NB4 (cell line): ENCODE measurements at places on chromosomes 5 and 9.

DNA sequence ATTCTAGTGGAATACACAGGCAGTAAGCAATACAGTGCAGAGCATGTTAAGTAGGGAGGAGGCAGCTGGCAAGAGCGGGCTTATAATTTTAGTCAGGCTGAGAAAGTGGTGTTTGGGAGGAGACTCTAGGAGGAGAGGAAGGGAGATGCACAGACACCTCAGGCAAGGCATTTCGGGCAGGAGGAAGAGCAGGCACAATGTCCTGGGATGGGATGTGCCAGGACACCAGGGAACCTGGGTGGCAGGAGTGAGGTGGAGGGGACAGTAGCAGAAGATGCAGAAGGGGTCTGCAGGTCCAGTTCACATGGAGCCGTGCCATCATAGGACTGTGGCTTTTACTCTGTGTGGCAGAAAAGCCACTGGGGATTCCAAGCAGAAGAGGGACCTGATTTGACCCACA is 143.7 kb upstream of the FSTL4 start:
- DNase-seq: no peak

- DNase-seq: no peak
These were observed 302.7 kb upstream of the RGMB start for GRCh38 chr5:98470747-98471146.

GRCh38 chr9:95091601-95092261 is 225.8 kb downstream of the FANCC start:
- peak; percentile 24 for DNase-seq

DNA sequence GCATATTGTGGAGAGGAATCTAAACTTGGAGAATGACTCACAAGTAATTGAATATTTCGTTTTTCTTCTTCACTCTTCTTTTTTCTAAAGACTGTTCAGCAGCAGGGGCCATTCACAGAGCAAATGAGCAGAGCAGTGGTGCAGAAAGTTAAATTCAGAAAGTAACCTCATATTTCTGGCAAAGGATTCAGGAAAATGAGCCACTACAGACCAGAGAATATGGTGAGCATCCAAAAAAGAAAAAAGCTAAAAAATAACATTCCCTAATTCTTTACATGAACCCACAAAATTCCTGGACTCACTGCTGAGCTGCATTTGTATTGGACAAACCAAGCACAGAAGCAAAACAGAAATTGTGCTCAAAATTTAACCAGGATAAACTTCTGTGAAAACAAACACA is 1486.8 kb upstream of the C9orf72 start:
- no peak for DNase-seq

DNA sequence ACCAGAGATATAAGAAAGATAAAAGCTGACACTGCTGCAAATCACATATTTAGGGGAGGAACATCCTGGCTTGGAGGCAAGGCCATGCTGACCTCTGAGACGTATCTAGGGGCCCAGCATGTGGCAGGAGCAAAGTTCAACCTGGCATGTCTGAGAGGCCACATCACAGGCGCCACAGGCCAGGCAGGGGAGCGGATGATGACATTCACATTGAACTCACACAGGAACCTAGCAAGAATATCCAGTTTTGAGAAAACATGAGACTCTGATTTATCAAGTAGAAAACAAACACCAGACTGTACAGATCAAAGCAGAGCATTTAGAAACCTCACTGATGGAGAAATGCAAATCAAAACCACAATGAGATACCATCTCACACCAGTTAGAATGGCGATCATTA is 64.2 kb upstream of the STK32A start:
- DNase-seq: no peak

DNA sequence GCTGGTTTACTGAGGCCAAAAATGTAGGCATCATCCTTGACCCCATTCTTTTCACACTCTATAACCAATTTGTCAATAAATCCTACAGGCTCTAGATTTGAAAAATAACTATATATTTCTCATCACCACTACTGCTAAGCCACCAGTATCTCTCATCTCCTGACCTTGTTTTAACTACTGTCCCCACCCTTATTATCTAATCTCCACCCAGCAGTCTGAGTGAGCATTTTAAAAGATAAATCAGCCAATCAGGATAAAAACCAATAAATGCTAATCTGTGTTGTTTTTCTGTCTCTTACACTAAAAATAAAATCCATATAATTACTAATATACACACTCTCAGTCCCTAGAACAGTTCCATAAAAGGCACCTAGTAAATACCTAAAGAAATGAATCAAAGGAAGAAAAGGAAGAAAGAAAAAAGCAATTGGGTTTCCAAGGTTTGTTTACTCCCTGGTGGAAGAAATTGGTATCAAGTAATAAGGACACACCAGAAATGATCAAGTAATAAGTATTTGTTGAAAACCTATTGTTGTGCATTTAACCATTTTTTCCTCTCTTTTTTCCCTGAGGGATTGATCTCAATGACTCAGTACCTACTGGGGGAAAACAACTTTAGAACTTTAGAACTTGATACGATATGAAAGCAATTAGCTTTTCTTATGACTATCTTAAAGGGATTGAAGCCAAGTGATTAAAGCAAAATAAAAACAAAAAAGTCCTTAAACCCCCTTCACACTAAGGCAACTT is 19.3 kb downstream of the MRPS27 start:
- DNase-seq: no peak

DNA sequence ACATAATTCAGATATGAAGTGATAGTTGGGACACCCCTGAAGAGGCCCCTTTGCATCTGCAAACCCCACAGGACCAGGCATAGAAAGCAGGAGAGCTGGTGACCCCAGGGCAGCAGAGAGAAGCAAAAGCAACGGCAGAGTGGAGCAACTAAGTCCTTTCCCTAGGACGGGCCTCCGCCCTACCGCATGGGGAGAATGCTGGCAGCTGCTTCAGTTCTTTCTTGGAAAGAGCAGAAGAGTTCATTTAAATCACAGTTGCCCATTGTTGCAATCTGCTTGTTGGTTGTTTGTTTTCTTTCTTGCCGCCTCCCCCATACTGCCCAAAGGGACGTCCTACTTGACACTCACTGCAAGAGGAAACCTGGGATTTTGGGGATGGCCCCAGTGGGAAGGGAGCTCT is 126.2 kb downstream of the ADAMTS16 start:
- no peak for DNase-seq

GRCh38 chr9:116094846-116095245 is 58.7 kb upstream of the PAPPA start:
- DNase-seq: no peak

- peak; percentile 80 for DNase-seq
These were observed 101.1 kb downstream of the RGS3 start for GRCh38 chr9:113564498-113565237.

GRCh38 chr9:137789295-137789895 is 88.2 kb upstream of the CACNA1B start:
- DNase-seq: no peak

DNA sequence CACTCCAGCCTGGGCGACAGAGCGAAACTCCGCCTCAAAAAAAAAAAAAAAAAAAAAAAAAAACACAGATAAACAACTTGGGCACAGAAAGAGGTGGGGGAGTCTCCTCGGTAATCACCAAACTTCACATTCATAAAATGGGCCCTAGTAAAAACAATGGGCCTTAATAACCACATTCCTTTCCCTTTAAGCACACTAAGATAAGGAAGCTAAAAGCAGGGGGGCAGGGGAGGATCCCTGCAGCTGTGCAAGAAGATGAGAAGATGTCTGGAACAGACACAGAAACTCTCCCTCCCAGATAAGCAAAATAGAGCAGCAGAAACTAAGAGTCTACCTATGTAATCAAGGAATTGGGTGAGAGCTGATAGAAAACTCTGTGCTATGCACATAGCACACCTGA is 111.2 kb upstream of the FAM174A start:
- no peak for DNase-seq

DNA sequence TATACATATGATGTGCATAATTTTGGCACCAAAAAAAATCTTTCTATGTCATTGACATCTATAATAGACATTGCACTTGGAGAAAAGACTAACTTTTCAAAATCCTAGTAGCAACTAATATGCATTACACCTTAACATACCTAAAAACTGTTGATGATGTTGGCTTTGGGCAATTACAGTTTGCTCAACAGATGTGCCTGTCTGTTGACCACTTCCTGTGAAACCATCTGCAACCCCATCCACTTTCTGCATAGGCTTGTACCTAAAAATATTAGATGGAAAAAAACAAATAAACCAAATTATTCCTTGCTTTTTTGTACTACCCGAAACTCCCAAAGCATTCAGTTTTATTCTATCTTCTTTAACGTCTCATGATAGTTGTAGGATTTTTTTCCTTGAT is 248.6 kb downstream of the RFX3 start:
- peak; percentile 47 for DNase-seq

DNA sequence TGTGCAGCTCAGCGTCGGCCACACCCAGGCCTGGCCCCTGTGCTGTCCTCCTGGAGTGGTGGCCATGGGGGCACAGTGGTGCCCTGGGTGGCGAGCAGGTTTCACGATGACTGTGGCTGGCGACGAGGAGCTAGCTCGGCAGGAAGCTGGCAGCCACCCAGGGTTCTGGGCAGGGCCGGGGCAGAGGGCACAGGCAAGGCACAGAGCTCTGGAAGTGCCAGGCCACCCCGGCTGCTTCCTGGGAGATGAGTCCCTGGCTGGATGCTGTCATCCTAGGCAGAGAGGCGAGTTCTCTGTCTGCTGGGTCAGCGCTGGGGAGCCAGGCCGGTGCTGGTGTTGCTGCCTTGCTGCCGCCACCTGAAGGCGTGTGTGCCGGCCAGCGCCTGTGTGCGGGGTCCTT is 51.7 kb downstream of the RXRA start:
- no peak for DNase-seq

DNA sequence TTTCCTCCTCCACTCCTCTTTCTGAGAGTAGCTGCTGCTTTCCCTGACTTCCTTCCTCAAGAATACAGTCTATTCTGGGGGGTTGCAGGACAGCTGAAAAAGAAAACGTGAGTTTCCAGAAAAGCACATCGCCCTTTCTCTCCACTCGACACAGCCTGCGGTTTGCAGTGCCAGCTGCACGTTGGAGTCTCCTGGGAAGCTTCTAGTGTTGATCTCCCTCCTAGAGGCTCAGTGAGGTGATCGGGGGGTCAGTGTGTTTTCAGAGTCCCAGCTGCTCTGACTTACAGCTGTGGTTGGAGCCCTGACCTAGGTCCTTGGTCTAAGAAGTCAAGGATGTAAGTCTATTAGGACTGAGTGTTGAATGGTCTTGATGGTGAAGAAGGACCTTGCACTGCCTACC is 25.0 kb upstream of the SUSD3 start:
- DNase-seq: peak; percentile 49

- DNase-seq: no peak
These were observed 204.7 kb downstream of the ARRDC3 start for GRCh38 chr5:91178461-91178860.

DNA sequence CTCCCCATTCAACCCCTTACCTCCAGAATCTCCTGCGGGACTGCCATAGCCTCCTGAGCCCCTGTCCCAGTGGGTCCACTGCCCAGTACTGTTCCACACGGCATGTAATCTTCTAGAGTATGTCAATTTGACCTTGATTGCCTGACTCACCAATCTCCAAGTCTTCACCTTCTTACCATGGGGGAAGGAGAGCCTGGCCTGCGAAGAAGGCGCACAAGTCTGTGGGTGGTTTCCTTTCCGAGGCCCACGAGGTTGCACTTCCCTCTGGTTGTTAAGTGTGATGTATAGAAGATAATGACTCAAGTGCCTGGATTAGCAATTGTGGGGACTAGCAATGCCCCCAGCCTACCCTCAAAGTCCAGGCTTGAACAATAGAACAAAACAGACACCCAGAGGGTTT is 8.1 kb upstream of the TENT4A start:
- DNase-seq: peak; percentile 72

DNA sequence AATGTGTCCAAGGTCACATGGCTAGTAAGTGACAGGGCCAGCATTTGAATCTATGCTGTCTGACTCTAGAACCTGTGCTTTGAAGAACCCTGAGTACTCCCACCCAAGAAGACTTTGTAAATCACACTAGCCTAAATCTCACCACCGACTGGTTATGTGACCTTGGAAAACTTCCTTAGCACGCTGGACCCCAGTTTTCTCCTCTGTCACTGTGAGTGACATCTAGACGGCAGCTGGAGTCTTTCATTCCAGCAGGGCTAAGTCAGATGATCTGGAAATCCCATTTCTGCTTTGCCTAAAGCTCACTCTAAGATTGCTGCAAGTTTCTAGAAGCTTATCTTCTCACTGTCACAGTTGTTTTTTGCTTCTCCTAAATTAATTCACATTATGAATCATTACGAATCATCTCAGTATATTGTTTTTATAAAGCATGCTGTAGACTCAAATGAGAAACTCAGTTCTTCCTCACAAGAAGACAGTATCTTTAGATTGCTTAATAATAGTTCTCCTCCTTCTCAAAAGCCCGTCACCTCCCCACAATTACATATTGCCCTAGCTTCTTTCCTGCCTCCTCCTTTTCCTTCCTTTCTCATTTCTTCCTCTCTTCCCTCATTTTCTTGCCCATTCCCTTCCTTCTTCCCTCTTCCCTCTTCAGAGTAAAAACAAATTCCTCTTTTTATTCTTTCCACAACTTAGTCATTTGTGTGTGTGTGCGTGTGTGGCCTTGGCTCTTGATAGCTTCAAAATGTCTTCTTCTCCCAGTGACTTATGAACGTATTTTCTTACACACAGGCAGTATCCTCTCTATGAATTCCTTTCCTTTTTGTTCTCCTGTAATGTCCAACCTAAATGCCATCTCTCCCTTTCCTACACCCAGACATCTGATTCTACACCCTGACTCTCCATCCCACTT is 16.8 kb downstream of the ALDOB start:
- DNase-seq: no peak

GRCh38 chr9:93467062-93467416 is 13.7 kb upstream of the FAM120AOS start:
- DNase-seq: peak; percentile 14

GRCh38 chr9:127058645-127059021 is 63.8 kb downstream of the ANGPTL2 start:
- DNase-seq: no peak

DNA sequence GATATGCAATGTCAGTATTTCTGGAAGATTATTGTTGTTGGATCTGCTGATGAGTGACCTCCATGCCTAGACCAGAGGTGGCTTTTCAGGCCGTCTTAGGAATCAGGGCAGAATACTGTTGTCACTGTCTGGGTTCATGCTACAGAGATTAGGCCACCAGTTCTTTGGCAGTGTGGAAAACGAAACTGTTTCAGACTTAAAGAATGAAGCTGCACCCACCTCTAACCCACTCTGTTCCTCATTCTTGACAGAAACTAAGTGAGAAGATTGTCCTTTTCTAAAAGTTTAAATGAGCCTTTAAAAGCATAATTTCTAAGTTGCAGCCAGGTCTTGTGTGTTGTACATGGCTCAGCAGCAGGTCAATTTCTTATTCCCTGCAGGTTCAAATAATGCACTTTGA is 444.3 kb downstream of the ENC1 start:
- no peak for DNase-seq

DNA sequence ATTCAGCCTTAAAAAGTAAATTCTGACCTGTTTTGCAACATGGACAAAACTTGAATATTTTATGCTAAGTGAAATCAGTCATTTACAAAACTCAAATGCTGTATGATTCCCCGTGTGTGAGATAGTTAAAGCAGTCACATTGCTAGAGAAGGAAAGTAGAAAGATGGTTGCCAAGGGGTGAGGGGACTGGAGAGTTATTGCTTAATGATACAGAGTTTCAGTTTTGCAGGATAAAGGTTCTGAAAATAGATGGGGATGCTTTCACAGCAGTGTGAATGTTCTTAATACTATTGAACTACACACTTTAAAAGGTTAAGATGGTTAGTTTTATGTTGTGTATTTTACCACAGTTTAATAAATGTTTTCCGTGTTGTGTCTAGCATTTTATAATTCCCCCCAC is 51.2 kb downstream of the SGCD start:
- DNase-seq: no peak
